ENCODE measurements at places on chromosomes 7 and 10.

DNA sequence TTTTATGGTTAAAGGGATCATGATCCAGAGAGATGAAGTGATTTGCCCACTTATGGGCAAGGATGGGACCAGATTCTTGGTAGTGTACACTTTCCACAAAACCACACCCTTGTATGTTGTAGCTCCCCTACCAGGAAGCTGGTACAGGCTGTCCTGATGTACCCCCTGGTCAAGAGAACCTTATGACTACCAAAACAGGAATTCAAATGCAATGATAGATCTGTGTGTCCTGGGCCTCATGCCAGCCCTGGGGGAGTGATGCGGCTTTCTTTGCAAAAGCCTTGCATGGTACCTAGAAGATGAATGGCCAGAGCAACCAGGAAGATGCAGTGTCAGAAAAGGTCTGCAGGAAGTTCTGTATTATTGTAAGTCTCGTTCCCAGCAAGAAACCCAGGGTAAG, 94.9 kb upstream of the AGK start:
- DNase-seq, result no peak

- no peak for DNase-seq
These were observed 121.7 kb downstream of the ABCA13 start for GRCh38 chr7:48292949-48293348.

DNA sequence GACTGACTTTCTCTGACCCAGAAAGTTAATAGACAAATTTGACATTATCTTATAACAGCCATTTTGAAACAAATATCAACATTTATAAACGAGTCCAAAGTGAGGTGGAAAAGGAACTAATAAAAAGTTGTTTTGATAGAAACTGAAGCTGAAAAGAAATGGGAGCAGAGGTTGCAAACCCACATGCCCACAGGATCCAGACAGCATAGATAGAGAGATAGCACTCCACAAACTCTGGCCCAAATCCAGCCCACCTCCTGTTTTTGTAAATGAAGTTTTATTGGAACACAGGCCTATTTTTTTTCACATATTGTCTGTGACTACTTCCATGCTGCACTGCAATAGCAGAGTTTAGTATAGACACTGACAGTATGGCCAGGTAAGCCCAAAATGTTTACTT, 171.9 kb downstream of the PRKG1 start:
- no peak for DNase-seq

- no peak for DNase-seq
These were observed 39.3 kb downstream of the CALD1 start for GRCh38 chr7:134818613-134819345.

DNA sequence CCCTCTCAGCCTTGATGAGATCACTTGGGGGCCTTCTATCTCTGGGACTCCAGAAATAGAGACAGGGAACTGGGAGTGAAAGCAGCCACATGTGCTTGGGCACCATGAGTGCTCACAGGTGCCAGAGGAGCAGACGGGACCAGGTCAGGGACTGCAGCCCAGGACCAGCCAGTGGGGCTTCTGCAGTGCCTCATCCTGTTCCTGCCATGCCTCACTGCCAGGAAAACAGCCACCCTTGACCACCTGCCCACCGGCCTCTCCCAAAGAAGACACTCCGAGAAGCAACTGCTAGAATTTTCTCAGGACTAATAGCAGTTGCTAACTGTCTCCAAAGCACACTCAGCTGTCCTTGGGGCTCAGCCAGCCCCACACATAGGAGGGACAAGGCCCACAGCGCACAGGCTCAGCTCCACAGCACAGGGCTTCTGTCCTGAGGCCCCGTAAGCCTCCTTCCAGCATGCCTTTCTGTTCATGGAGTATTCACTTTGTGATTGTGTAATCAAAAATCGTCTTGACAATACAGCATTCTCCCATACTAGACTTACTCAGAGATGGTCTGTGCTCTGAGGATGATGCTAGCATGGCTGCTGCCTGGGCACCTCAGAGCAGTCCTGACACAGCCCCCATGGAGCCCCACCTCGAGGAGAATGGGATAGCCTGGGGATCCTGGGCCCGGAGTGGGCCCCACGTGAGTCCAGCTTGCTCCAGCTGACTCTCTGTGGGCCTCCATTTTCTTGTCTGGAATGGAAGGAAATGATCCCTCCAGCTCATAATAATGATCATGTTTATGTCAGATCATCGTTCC, 115.7 kb upstream of the RET start:
- no peak for DNase-seq

DNA sequence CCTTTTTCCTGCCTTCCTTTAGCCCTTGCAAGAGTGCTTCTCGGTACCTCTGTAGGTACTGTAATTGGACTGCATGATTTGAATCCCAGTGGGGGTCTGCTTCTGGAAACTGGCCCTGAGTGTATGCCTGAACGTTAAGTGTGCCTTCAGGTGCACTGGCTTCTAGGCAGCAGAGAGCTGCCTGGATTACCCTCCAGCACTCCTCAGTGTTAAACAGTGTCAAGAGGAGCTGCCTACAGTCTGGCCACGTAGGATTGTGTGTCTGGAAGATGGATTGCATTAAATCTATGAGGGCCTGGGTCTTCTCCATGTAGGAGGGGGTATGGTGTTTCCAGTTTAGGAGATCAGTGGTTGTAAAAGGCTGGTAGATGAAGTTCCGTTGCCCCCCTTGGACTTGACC, 103.7 kb downstream of the TRIM24 start:
- DNase-seq, result no peak
